Activated CD4-positive, CD25-positive, alpha-beta regulatory T cell treated with anti-CD3 and anti-CD28 coated beads, Interleukin-2, amount 50 U/mL, for 16 hours (primary cell): ENCODE measurements at places on chromosomes 3 and 15.

GRCh38 chr15:96330064-96330449, 443 bp upstream of the NR2F2 start:
- DNase-seq: no peak

DNA sequence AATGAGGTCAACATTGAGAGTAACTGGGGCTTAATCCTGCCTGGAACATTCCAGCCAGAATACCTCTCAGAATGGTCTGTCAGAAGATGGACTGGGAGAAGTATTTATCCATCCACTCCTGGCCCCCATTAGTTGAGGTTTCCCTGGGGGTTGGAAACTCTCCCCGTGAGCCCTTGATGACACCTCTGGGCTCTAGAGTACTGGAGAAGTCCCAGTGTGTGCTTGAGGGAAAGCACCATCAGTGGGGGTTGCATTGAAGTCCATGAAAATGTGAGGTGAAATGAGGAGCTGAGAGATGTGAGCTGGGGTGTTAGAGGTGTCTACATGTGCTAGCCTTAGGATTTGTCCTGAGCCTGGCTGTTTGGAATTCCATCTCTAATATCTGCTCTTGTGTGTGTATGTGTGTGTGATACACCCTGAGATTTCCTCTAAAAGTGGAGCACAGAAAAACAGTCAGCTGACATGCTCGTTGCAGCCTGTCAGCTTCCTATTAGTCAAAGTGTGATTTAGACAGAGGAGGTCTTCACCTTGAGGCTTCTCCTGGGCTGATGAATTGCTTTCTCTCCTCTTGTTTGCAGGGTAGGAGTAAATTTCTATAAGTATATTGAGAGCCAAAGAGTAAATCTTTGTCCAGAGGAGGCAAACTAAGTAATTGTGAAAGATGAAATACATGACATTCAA, 67.6 kb downstream of the NR1D2 start:
- DNase-seq: no peak

- no peak for DNase-seq
Observed at GRCh38 chr3:42225486-42226363, 40.3 kb downstream of the CCK start.

GRCh38 chr15:50098545-50098944, 20.5 kb downstream of the ATP8B4 start:
- no peak for DNase-seq

DNA sequence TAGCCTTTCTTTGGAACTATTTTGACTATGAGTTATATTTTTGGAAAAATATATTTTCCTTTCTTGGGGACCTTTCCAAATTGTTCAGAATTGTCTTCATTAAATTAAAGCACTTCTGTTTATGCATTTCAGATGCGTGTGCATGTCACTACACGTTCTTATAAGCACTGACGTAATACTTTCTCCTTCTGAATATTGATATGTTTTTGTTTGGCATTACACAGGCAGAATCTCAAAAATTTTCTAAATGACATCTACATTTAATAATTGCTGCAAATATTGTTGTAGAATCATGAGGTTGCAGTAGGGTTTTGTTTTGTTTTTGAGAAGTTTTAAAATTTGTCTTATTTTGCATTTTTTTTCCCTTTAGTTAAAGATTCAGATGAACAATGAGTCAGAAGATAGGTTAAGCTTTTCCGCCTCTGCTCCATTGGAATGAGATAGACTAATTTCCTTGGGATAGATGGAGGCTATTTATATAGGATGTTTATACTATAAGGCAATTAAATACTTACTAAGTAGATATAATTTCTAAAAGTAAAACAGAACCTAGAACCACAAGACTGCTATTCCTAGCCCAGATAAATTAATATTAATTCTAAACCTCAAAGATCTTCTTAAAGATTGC, 110.8 kb downstream of the MBNL1 start:
- no peak for DNase-seq

GRCh38 chr3:123961508-123961856, 453 bp upstream of the CCDC14 start:
- no peak for DNase-seq

DNA sequence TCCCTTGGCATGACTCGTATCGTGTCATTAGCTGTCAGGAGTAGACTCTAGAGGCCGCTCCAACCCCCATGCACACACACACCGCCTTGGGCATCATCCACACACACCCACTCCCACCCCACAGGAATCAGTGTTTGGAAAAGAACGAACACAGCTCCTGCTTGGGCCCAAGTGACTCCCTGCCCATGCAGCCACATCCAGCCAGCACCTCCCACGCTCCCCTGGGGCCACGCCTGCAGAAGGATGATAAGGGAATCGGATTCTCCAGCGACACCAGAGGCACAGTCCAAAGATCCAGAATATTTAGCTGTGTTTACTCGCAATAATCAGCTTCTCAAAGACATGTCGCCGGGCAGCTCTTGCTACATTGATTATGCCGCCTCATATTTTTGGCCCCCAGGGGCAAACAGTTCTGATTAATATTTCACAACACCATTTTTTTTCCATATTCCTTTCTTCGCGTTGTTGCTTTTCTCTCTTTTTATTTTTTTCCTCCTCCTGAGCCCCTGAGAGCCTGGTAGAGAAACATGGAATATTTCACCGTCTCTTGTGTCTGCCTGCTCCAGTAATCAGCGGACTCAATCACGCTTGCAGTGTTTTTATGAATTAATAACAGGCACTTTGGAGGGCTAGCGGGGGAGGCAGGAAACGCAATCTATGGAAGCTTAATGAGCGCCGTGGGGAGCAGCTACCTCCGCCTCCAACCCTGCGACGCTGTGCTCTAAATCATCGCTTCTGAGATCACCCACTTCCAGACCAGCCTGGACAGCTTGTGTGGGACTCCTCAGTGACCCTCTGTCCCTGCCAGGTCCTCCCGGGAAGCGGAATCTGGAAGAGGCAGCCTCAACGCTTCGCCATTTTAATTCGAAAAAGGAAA, 221.4 kb downstream of the TLE3 start:
- DNase-seq: no peak

- DNase-seq: no peak
Observed at GRCh38 chr3:133269393-133269792, 130.5 kb upstream of the BFSP2 start.

DNA sequence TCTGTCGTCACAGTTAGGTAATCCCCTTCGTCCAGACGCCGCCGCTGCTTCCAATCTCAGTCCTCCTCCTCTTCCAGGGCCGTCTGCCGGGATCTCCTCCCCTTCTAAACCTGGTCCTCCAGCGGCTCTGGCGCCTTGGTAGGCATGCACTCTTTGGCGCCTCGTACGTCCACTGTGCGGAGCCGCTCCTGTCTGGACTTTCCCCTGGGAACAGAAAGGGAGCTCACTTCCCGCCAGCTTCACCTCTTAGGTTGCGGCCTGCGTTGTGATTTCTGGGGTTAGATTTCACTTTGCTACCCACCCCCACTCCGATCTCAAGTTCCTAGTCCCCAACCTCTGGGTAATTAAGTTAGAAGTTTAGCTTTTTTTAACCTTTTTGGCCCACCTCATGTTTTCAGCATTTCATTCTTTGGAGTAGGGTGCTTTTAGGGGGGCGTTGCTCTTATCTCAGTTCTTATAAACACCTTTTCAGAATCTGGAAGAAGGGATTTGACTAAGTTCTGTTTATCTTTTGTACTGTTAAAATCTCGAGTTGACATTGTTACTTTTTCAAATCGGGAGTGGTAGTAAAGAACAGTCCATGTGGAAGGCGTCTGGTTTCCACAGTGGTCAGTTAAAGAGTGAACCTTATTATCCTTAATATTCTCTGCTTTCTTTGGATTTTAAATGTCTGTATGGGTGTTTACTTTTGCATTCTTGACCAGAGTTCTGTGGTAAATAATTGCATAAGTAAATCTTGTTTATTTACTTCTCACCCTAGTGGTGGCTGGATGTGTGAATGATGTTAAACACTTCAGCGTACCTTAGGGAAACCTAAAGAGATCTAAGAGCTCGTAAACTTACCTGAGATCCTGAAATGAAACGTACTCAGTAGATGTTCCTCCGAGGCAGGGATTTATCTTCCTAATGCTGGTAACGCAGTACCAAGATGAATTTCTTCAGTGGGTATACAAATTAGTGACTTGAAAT, 611 bp downstream of the CTDSPL2 start:
- DNase-seq: no peak

GRCh38 chr3:42739401-42740158, 33.5 kb downstream of the CCDC13 start:
- DNase-seq: no peak

DNA sequence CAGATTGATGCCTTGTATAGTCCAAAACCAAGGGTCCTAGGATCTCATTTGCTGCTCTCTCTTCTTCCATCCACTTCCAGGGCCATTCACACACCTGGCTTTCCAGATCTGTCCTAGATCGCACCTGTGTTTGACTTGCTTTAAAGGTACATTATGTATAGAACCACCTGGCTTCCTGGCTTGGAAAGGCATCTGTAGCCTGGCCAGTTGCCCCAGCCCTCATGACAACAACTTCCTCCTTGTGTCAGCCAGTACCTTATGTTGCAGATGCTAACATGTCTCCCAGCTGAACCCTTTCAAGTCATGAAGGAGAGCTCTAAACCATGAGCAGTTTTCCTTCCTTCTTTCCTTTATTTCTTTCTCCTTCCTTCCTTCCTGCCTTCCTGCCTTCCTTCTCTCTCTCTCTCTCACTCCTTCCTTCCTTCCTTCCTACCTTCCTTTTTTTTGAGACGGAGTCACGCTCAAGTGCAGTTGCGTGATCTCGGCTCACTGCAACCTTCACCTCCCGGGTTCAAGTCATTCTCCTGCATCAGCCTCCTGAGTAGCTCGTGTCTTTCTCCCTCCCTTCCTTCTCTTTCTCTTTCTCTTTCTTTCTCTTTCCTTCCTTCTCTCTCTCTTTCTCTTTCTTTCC, 2.5 kb upstream of the HTR3C start:
- DNase-seq: no peak

DNA sequence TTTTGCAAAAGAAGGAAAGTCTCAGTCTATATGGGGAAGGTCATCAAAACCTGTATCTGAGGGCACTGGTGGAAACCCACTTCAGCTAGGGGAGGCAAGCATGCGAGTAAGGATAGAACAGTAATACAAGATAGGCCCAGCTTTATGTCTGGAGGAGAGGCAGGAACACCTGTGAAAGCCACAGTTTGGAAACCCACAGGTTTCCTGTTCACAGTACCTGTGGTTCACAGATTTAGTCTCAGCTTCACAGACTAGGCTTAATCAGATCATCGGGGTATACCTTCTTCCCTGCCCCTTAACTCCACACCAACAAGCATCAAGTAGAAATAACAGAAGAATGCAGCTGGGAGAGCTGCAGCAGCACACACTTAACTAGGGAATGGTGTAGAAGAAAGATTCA, 36.2 kb downstream of the C2CD4B start:
- no peak for DNase-seq
